Stimulated activated CD8-positive, alpha-beta memory T cell treated with anti-CD3 and anti-CD28 coated beads, Interleukin-2, amount 100 ng/mL, for 1 hour (primary cell): ENCODE measurements at places on chromosomes 1 and 21.

GRCh38 chr1:169122976-169123375, 16.5 kb downstream of the ATP1B1 start:
- no peak for DNase-seq

- no peak for DNase-seq
Measured at GRCh38 chr1:47662068-47662467, 224.2 kb downstream of the FOXD2 start.

- DNase-seq = no peak
Measured at GRCh38 chr21:34700605-34701004, 31.8 kb downstream of the CLIC6 start.

GRCh38 chr1:181664543-181664942, 181.2 kb downstream of the CACNA1E start:
- DNase-seq = no peak

- DNase-seq = no peak
Measured at GRCh38 chr1:162876751-162877150, 15.8 kb upstream of the CCDC190 start.

GRCh38 chr1:54883349-54884102, 3.5 kb downstream of the DHCR24 start:
- DNase-seq = no peak

DNA sequence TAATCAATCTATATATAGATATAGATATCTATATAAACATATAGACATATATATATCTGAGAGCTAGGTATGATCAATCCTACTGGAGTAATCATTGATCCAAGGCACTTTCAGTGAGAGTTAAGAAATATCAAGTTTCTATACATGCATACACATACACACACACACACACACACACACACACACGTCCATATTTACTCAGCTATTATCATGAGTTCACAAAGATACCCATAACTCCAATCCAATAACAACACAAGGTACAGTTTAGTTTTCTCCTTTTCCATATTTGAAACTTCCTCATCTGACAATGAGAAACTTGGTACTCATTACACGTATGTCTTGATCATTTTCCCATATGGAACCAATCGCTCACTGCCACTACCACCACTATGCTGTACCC, 27.3 kb upstream of the ZZZ3 start:
- no peak for DNase-seq

- no peak for DNase-seq
Measured at GRCh38 chr1:68383092-68383491, 66.7 kb downstream of the RPE65 start.

- DNase-seq = no peak
Measured at GRCh38 chr21:43835050-43835449, 30.0 kb upstream of the AGPAT3 start.

DNA sequence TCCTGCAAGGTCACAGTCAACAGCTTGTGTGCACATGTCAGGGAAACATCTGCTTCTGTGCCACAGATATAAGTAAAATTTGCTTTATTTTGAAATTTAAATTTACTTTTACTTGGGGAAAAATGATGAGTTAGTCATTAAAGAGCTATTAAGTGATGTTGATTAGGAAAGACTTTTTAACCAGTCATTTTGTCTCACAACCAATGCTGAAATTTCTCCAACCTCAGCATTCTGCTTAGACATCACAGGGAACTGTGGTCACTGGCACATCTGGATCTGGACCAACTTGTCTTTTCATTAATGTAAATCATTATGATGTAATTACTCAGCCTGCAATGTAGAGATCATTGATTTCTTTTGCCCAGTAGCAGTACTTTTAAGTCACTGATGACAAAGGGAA, 301.0 kb downstream of the TTLL7 start:
- no peak for DNase-seq

DNA sequence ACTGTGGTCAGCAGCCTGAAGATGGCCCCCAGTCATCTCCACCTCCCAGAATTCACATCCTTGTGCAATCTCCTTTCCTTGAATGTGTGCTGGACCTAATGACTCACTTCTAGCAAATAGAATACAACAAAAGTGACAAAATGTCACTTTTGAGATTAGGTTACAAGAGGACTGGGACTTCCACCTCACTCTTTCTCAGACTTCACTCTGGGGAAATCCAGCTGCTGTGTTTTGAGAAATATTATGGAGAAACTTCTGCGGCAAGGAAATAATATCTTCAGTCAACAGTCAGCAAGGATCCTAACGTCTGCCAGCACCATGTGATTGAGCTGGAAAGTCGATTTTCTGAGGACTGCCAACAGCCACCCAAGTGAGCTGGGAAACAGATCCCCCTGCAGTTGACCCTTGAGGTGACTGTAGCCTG, 70.5 kb upstream of the GADD45A start:
- no peak for DNase-seq

DNA sequence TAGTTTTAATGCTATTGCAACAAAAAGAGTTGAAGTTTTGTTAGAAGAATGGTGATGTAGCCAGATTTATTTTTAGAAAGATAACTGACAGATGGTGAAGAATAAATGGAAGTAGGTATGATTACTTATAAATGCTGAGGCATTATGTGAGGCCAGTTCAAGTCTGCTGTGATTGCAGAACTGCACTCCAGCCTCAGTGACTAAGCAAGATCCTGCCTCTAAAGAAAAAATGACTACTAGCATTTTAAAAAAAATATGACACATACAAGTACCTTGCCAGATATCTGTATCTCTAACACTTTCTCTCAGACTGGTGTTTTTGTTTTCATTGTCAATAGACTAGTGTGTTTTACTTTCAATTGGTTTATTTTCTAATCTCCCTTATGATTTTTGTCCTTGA, 1242.4 kb upstream of the ADGRL4 start:
- DNase-seq = no peak

DNA sequence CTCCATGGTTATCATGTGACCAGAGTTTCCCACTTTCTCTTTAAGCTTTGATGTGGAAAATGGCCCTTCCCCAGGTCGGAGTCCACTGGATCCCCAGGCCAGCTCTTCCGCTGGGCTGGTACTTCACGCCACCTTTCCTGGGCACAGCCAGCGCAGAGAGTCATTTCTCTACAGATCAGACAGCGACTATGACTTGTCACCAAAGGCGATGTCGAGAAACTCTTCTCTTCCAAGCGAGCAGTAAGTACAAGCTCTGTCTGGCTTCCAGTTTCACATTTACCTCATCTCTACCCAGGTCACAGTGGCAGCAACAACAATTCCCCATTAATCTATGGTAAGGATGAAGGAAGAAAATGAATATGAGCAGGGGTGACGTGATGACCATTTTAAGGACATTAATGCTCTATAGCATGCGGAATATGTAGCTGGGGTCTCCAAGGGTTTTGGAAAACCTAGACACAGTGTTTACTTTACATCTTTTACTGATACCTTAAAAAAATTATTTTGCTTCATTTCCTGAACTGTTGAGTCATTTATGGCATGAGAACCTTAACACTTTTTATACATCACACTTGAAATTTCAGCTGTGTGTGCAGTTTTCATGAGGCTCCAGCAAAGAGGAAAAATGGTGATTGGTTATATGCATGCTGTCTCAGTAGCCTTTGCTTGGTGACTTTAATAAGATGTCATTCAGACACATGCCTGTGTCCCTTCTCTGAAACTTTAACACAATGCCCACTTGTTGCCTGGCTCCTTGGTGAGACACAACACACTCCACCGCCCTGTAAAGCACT, 286.3 kb upstream of the SGIP1 start:
- DNase-seq = no peak

DNA sequence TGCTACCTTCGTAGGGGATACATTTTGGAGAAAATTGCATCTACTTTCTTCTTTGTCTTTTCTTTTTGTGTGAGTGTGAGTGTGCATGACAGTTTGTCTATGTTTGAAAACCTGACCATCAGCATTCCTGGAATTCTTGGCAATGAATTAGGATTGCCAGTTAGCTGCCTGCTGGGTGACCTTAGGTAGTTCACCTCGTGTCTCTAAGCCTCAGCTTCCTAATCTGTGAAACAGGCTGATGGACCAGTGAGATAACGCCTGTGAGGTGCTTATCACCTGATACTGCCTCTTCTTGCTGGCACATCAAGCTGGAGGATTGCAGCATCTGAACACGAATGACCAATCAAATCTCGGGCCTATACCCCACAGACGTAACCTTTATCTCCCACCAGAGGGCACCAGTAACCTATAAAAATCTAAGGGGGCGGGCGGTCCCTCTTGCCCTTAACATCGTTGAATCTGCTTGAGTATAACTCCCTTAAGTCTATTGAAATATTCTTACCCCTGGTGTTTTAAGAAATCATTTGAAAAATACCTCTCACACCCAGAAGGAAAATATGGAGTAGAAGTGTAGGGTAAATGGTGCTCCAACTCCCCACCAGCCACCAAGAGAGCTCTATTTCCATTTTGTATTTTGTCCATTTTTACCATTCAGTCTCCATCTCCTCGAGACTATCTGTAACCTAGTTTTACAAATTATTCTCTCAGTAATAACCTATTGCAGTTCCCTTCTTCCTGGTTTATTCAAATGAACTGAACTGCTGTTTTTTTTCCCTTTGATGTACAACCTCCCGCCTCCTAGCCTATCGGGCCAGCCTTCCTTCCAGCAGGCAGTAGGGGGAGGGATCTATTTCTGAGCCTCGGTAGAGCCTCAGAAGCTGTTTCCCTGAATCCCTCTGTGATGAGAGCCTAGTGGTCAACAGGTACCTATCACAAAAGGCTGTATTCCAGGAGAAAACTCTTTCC, 49.7 kb downstream of the MDM4 start:
- peak; percentile 20 for DNase-seq

DNA sequence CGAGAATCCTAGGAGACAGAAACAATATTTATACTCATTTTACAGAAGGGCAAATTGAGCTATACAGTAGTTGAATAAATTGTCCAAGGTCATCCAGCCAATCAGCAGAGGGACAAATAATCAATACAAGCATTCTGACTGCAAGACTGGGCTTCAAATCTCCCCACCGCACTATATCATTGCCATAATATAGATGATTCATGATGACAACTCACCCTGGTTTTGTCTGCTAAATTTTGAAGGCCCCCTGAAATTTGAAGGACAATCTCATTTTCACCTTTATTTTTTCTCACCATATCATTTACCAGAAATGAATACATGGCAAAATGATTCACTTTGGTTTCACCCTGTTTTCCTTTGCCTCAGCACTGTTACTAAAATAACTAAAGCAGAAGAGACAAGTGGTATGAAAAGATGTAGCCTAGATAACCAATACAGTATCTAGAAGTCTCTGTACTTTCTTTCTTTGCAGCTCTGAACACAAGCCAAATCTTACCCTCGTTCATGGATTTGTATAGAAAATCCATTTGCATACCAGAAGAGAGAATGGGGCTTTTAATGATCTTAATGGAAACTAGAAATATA, 292.5 kb downstream of the TTLL7 start:
- no peak for DNase-seq

GRCh38 chr1:17861685-17862084, 106.6 kb downstream of the ACTL8 start:
- DNase-seq = no peak

DNA sequence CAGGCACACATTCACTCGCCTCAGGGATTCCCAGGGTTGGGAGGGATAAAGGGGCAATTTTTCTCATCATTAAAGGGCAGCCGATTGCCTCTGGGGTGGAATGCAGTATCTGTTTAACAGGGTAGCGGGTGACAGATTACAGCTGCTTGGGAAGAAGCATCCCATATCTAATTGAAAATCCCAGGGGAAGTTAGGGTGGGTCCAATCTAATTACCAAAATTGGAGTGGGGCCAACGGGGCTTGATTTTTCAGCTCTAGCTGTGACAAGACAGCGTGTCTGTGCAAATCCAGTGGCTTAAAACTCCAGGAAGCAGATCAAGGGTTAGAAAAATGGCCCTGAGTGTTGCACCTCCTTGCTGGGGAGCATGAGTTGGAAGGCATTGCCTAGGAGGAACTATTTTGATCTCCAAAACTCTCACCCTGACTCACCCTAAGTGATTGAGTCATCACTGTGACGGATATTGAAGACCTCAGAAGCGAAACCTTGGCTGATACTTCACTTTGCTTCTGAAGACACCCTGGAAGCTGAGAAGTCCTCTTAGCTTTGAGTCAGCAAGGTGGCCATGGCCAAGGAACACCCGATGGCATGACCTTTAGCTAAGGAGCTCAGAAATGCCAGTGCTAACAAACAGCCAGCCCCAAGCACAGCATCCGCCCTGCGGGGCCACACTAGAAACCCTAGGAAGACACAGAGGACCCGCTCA, 46.0 kb downstream of the GRHL3 start:
- no peak for DNase-seq

DNA sequence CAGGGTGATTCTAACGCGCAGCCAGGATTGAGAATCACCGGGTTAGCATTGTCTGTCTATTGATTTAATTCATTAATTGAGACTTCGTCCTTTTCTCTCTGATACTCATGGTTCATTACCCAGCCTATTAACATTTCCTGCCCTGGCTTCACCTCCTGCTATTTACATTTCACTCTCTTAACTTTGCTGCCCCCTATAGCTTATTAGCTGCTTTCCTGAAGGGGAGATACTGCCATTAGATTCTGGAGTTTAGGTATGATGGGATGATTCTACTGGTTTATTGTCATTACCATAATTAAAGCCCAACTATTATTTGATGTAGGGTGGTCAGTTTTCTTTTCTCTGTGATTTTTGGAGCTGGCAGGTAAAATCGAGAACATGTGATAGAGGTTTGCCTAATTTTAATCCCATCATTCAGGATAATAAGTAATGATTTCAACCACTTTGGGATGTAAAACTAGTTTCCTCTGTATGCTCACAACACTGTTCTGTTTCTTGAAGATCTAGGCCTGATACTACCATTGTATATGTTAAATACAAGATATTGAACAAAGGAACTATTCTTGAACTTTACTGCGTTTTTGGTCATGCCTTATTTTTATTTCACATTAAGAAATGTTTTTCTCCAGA, 6.4 kb downstream of the PPP2R5A start:
- DNase-seq = no peak

- no peak for DNase-seq
Measured at GRCh38 chr21:39182484-39183271, 573 bp downstream of the PSMG1 start.

- DNase-seq = no peak
Measured at GRCh38 chr1:9852410-9853248, 28.9 kb upstream of the CLSTN1 start.

DNA sequence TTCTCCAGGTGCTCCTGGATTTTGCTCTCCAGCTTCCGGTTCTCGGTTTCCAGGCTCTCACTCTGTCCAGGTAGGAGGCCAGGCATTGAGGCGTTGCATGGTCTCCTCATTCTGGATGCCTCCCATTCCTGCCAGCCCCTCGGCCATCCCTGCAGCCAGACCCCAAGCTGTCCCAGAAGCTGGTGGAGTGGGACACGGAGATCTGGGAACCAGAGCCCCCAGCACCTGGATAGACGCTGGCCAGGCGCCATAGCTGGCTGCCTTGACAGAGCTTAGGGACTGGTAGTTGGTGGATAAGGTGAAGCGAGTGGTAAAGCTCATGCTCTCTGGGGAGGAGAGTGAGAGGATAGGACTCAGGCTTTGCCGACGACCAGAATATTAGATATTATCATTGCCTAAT, 29.6 kb downstream of the RAP1A start:
- DNase-seq = no peak

GRCh38 chr1:19087737-19088594, 122.1 kb downstream of the UBR4 start:
- no peak for DNase-seq

- DNase-seq = no peak
Measured at GRCh38 chr1:223707256-223708000, 4.9 kb upstream of the CAPN2 start.

- DNase-seq = no peak
Measured at GRCh38 chr21:32320726-32321125, 22.1 kb downstream of the MRAP start.

- DNase-seq = no peak
Measured at GRCh38 chr1:7388141-7388487, 383.0 kb upstream of the VAMP3 start.
